ENCODE measurements at places on chromosomes 11 and 22.

- no peak for DNase-seq
Measured at GRCh38 chr22:19586922-19587684, 62.9 kb upstream of the CLDN5 start.

GRCh38 chr11:86799680-86800075 is 664 bp upstream of the PRSS23 start:
- DNase-seq: no peak

DNA sequence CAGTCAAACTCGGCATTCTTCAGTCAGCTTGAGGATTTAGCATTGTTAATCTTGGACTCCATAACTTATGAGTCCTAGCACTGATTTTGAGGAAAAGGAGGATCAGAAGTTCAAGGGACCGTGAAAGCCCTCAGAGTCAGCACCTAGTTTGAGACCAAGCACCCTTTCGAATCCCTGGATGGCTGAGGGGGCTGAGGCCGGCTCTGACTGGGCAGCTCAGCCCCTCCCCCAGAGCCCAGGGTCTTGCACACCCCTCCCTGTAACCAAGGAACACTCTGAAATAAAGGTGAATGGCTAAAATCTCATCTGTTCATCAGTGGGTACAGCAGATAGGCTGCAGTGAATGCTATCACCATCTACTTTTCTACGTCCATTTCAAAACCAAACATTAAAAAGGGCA is 27.3 kb downstream of the SLC25A18 start:
- DNase-seq: no peak

DNA sequence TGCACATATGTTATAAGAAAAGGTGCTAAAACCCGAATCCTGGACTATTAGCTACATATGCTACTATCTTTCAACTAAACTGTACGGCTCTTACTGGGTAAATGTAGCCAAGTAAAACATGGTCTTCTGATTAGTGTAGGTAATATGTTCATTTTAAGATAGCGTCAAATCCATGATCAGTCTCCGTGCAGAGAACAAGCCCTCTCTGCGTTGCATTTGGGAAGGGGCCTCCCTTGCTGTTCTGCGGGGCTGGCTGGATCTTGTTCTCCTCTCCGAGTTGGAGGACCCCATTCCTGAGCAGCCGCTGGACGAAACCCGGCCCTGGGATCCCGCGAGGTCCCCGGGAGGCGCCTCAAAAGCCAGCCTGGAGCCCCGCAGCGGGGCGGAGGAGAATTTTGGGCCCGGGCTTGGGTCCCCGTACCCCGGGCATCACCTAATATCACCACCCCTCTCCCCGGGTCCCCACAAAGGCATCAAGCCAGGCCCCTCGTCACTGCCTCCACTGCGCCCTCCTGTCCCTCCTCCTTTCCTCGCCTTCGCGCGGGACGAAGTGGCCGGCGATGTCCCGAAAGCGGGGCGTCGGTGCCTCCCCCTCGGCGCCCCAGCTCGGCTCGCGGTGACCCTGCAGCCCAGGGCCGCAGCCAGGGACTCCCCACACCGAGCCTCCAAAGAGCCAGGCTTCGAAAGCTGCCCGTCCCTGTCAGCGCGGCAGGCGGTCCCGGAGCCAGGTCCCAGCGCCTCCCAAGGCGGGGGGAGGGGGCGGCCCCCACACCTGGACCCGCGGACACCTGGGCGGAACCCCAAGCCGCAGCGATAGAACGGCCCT is 54.5 kb upstream of the FBXO3 start:
- no peak for DNase-seq

DNA sequence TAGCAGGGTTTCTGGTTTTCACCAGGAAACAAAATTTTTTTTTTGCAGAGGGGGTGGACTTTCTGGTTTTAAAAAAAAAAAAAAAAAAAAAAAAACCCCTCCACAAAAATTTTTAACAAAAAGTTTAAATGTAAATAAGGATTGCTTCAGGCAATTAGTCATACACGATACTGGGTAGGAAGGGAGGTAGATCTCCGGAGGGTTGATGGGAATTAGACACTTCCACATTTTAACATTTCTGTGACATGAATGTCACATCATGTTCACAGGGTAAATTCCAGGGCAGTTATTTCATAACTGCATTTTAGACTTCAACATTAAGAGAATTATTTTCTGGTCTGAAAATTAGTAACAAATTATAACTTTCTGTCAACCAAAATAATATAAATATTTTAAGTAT is 15.9 kb downstream of the NUP98 start:
- peak; percentile 31 for DNase-seq

- no peak for DNase-seq
Measured at GRCh38 chr11:60717956-60718355, 6.6 kb upstream of the MS4A18 start.

DNA sequence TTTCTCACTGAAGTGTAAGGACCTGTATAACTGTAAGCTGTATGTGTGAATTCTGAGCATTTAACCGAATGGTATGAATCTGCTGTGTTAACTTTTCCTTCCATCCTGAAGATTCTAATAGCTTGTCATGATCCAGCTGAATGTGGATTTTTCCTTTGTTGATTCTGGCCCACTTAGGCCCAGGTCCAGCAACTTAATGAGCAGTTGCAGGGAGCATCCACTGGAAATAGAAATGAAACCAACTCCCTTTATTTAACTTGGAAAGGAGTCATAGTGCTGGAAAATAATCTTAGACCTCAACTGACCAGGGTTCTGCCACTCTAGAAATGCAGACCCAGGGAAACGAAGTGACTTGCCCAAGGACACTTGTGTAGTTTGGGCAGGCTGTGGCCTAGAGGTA is 142.3 kb upstream of the MTNR1B start:
- no peak for DNase-seq

DNA sequence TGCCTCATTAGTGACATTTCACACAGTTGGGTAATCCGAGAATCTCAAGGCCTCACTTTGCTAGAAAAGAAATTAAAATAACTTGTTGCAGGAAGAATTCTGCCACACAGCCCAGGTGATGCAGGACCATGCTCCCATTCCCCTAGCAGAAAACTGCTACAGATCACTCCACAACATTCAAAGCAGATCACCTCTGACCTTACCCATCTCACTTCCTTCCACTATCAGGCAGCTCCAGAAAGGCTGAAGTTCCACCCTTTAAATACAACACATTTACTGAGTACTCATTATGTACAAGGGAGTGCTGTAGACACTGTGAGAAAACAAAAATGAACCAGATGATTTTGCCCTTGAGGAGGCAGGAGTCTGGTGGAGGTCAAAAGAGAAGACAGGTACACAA is 231.0 kb downstream of the TTC28 start:
- no peak for DNase-seq

- DNase-seq: no peak
Measured at GRCh38 chr11:75152651-75153427, 1.9 kb downstream of the SLCO2B1 start.

DNA sequence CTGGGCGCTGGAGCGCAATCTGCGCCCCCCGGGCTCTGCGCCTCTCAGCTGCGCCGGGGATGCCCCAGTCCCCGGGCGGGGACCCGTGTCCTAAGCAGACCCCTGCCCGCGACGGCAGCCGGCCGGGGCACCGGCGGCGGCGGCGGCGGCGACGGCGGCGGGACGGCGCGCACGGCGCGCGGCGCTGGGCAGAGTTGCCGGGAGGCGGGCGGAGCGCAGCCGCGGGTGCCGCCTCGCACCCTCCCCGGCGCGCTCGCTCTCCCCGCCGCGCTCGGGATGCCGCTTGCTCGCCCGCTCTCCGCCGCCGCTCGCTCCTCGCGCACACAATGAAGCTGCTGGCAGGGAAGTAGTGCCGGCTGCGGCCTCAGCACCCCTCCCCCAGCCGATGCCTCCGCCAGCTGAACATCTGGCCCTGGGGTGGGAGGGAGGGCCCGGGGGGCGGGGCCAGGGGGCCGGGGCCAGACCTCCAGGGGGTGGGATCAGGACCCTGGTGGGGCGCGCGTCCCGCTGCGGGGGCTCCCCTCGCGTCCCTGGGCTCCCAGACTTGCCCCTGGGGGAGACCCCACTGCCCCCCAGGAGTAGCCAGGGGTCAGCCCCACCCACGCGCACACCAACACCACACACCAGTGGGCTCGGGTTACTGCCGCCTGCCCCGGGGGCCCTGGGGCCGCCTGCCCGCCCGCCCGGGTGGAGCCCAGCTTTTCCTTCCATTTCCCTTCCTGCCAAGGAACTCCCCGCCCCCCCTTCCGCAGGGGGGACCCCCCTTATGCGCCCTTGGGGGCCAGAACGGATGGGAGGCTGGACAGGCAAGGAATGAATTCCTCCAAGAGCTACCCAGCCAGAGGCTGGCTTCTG is at the start of gene RCOR2:
TSS of gene RCOR2 (minus strand) at position 328 of the 855 bp plus-strand sequence. CDS start 708 bp downstream, outside the sequence.
- peak; percentile 87 for DNase-seq

- no peak for DNase-seq
Measured at GRCh38 chr11:5310423-5310822, 8.7 kb upstream of the OR51B4 start.

GRCh38 chr11:104329078-104329665 is 165.2 kb upstream of the PDGFD start:
- no peak for DNase-seq

DNA sequence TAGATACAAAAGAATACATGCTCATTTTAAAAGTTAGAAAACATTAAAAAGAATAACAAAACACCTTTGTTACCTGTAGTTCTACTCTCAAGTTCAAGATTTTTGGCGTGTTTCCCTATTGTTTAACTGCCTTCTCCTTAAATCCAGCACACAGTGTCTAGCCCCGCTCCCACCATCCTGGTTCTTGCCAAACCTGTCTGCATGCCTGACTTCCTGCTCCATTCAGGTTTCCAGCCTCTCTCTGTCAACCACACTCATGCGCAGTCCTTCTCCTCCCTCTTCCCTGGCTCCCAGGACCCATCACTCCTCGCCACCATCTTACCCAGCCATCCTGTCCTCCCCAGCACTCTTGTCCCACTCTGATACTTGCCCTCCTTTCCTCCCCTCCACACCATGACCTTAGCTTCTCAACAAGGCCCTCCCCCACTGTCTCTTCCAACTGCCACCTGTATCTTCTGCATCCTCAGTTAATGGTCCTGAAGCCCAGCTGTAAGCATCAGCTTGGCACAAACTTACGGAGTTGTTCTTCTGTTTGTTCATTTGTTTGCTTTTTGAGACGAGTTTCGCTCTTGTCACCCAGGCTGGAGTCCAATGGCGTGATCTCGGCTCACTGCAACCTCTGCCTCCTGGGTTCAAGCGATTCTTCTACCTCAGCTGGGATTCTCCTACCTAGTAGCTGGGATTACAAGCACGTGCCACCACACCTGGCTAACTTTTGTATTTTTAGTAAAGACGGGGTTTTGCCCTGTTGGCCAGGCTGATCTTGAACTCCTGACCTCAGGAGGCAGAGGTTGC is 7.5 kb upstream of the MYH9 start:
- DNase-seq: no peak
